Subcutaneous preadipocyte (primary cell): ENCODE measurements at places on chromosomes 2 and 18. TPM values are rescaled to one million over a fixed set of nuclear protein-coding genes. Genes with fewer than 3 reads are reported as not detected.

Gene SMCHD1
- 54.4 and 77.6 TPM in 2 replicates for total RNA-seq

Gene CD8B2
- total RNA-seq: not detected in 2 replicates

Gene POTEF
- total RNA-seq: not detected in 2 replicates

Gene GKN2
- not detected in 2 replicates for total RNA-seq

Gene ABHD1
- total RNA-seq: under 0.01 TPM in 1 of 2 replicates, not detected in the other

Gene MBD1
- 37.8 and 60.4 TPM in 2 replicates for total RNA-seq

Gene CCDC85A
- 0.20 and 0.73 TPM in 2 replicates for total RNA-seq

Gene DSG3
- total RNA-seq: under 0.01 TPM in 1 of 2 replicates, not detected in the other

Gene TMEFF2
- total RNA-seq: 2.9 and 3.7 TPM in 2 replicates

Gene RAX
- total RNA-seq: not detected in 2 replicates

Gene VWC2L
- not detected in 2 replicates for total RNA-seq

Gene COLEC12
- 92.6 and 115 TPM in 2 replicates for total RNA-seq
